ENCODE measurements at places on chromosomes 2 and 18.

DNA sequence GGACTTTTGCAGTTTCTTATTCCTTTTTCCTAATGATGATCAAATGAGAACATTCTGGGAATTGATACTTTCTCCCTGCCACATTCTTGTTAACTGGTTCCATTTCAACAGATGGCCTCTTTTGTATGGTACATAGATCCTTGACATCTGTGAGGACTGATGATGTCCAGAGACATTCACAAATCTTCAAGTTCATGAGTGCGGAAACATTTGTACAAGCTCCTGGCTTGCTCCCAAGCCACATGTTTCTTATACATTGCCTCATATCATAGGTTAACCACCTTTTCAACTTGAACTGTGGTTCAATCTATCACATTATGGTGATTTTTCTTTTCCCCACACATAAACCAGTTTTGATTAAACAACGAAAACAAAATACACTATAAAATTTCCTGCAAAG, 267.3 kb downstream of the CLIP4 start:
- DNase-seq = no peak

GRCh38 chr18:36130883-36131653, 1.4 kb downstream of the ELP2 start:
- DNase-seq = no peak

- DNase-seq = no peak
Measured at GRCh38 chr2:18940184-18940583, 350.8 kb upstream of the NT5C1B start.

- no peak for DNase-seq
Measured at GRCh38 chr2:37671816-37672103, 318 bp upstream of the CDC42EP3 start.

DNA sequence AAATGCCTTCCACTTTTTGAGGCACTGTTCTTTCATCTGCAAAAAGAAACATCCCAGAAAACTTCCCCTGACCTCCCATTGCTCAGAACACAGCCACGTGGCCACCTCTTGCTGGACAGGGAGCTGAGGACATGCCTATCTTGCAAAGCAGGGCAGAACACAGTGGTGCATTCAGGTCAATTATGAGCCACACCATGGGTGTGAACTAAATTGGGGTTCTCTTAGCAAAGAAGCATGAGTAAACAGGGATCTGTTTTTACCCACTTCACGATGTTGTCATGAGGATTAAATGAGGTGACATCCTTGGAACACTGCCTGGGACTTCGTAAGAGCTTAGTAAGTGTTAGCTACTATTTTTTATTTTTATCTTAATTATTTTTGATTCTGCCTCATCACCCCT, 25.1 kb downstream of the BMP10 start:
- DNase-seq = no peak

- DNase-seq = no peak
Measured at GRCh38 chr18:13232971-13233786, 14.6 kb downstream of the LDLRAD4 start.

- no peak for DNase-seq
Measured at GRCh38 chr2:144520756-144521487, 1.0 kb upstream of the ZEB2 start.

GRCh38 chr2:42941633-42942176, 149.3 kb upstream of the HAAO start:
- no peak for DNase-seq

DNA sequence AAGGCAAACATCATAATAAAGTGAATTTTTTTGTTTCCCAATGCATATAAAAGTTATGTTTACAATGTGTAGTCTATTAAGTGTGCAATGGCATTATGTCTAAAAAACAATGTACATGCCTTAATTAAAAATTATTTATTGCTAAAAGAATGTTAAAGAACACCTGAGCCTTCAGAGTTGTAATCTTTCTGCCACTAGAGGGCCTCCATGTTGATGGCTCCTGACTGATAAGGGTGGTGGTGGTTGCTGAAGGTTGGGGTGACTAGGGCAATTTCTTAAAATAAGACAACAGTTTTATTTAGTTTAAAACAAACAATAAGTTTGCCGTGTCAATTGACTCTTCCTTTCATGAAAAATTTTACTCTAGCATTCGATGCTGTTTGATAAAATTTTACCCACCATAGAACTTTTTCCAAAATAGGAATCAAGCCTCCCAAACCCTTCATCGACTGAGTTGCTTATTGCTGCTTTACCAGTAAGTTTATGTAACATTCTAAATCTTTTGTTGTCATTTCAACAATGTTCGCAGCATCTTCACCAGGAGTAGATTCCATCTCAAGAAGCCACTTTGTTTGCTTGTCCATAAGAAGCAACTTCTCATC, 32.3 kb downstream of the MAP3K2 start:
- no peak for DNase-seq

- no peak for DNase-seq
Measured at GRCh38 chr18:78878335-78878734, 101.3 kb upstream of the SALL3 start.

DNA sequence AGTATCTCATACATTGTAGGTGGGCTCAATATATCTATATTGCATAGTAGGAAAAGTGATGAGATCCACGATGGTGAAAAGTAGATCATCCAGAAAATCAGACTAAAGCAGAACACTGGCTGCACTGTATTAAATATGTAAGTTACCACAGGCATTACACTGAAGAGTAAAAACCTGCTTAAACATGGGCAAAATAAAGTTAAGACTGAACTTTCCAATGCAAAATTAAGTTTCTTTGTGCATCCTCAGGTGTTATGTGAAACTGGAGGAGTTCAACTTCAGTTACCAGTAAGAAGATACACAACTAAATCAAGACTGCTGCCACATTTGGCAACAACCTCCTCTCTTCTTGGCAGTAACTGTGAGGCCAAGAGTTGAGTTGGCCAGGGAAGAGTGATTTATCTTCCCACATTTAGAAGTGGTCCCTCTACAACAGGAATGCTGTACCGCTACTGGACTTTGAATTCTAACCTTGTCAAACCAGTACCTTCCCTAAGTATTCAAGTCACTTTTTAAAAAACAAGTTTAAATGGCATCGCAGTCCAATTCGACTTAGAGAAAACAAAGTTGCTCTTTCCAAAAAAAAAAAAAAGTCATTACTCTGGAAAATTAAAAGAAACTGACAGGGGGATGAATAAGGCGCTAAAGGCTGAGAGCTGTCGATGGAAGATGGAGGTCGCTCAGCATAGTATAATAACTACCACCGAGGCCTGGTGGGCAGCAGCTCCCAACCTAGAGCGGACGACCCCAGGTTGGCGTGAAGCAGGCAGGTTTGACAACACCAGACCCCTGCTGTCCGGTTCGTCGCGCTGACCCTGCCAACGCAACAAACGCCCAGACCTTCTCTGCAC, 1.1 kb downstream of the MAP4K3 start:
- no peak for DNase-seq

- DNase-seq = no peak
Measured at GRCh38 chr18:31156821-31157763, 5.6 kb downstream of the DSC1 start.

DNA sequence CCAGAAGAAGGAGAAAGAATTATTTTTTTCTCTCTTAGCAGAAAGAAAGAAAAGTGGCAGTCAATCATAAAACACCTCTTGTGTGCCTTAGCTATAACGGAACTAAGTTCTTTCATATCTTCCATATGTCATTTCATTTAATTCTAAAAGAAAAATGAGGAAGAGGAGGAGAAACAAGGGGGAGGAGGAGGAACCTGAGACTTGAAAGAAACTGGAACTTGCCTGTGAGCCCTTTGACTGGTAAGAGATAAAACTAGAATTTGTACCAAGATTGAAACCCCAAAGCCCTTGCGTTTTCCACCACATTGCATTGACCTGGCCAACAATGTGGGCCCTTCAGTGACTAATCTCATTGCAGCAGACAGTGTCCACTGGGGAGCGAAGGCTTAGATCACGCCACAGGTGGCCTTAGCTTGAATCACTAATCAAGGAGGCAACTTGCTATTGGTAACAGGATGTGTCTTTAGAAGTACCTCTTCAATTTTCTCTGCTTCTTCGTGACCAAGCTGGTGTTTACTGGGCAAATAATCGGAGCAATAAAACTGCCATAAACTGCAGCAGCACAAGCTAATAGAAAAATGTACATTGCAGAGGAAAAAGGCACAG, 307.9 kb downstream of the CLIP4 start:
- DNase-seq = no peak

DNA sequence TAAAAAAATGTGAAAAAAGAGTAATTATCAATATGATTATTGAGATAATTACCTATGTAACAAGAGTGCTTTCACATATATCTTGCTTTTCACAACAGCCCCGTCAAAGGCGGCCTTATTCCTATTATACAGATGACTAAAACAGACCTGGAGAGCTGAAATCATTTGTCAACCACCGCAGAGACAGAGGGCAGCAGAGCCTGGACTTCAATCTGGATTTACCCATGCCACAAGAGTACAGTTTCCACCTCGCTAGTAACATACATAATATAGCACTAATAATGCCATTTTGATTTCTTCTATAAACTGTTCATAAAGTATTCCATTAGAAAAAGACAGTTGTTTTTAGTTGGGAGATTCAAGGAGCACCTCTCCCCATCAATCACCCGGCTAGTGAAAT, 121.8 kb downstream of the EPB41L3 start:
- DNase-seq = no peak

DNA sequence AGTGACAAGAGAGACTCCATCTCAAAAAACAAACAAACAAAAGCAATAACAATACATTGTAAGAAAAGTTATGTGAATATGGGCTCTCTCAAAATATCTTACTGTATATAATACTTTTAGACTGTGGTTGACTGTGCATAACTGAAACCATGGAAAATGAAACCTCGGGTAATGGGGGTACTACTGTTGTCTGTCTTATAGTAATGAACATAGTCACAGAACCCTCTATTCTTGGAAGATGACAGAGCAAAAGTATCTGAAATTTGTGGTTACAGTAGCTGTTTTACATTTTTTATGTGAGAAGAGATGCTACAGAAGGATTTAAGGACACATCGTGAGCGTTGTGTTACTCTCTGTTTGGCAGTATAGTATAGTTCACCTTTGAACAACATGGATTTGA, 60.5 kb downstream of the MAP4K4 start:
- DNase-seq = no peak

DNA sequence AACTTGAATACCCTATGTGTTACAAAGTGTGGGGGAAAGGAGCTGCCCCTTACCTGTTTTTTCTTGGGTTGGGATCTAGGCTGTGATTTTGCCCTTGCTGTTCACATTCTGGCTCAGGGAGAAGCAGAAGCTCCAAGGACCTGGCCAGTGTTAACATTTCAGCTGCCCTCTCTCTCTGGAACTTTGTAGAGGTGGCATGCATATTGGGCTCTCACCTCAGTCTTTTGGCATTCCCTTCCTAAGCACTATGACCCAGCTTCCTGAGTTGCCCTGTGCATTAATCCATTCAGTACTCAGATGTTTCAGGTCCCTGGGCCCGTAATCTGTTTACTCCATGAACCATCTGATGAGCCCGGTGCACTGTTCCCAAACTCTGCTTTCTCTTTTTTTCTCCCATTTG, 12.1 kb downstream of the LCLAT1 start:
- DNase-seq = no peak

- DNase-seq = no peak
Measured at GRCh38 chr2:70608373-70608772, 54.7 kb upstream of the TGFA start.

DNA sequence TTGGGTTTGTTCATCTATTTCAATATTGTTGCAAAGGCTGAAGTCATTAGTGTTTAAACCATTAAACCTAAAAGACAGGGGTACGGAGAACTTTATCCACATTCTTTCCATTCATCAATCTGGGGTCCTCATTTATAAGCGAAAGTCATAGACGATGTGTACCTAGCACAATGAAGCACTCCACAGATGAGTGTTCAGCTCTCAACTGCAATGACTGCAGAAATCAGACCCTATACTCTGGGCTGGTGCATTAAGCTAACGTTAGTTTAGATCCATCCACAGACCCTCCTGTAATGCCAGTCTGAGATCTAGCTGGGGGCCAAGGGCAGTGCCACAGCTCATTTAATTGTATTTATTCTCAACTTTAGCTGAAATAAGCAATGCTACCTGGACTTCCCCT, 155.2 kb downstream of the AFF3 start:
- DNase-seq = no peak

DNA sequence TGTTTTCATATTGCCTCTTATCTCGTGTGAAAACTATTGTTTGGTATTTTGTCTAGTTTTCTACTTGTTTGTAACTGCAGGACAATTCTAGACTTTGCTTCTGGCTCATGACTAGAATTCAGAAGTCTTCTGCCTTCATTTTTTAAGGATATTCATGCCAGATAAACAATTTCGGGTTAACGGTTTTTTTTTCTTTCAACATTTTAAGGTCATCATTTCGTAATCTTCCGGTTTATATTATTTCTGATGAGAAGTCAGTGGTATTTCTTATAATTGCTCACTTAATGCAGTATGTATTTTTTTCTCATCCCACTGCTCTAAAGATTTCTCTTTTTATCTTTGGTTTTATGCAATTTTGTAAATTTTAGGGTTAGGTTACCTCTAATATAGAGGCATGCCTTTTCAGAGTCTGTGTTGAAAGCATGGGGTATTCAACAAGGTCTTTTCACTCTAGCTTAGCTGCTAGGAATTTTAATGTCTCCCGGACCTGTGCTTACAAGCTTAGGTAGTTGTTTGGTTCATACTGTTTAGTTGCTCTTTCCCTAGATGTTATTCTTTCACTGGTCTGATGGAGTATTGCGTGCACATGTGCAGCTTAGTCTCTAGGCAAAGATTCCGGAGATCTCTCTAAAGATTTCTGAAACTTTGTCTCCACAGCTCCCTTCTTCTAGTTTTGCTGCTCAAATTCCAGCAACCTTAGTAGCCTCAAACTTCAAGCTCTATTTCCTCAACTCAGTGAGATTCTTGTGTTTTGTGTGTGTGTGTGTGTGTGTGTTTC, 198.1 kb downstream of the MCFD2 start:
- DNase-seq = no peak

- no peak for DNase-seq
Measured at GRCh38 chr18:31773774-31774476, 13.2 kb upstream of the SLC25A52 start.

- DNase-seq = no peak
Measured at GRCh38 chr2:213995400-213996105, 415.3 kb upstream of the VWC2L start.

GRCh38 chr2:9235147-9236044, 28.8 kb downstream of the ASAP2 start:
- DNase-seq = no peak

- DNase-seq = no peak
Measured at GRCh38 chr2:27042159-27042661, 9.3 kb upstream of the AGBL5 start.

- no peak for DNase-seq
Measured at GRCh38 chr2:134800341-134800740, 38.1 kb upstream of the ACMSD start.

- DNase-seq = no peak
Measured at GRCh38 chr2:55061523-55062344, 11.5 kb upstream of the RTN4 start.

All from hippocampal formation (tissue), 2 donors.